ENCODE measurements at places on chromosomes 2 and 18.

GRCh38 chr2:169734169-169734847 is 676 bp downstream of the KLHL23 start:
- no peak for DNase-seq

DNA sequence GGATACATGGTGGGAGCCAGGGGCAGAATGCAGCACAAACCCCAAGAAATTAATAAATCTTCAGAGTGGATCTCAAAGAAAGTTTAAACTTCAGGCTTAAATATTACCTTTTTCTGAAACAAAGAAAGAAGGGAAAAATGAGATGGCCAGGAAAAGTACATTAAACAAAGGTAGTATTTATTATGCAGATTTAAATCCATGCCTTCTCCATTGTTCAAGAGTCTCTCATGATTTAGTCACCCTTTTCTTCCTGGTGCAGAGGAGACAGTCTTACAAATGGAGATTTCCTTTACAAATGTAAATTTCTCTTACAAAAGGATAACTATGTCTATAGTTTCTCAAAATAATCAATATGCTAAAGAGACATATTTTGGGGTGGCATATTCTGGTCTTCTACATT is 33.4 kb upstream of the PPM1B start:
- DNase-seq: no peak

DNA sequence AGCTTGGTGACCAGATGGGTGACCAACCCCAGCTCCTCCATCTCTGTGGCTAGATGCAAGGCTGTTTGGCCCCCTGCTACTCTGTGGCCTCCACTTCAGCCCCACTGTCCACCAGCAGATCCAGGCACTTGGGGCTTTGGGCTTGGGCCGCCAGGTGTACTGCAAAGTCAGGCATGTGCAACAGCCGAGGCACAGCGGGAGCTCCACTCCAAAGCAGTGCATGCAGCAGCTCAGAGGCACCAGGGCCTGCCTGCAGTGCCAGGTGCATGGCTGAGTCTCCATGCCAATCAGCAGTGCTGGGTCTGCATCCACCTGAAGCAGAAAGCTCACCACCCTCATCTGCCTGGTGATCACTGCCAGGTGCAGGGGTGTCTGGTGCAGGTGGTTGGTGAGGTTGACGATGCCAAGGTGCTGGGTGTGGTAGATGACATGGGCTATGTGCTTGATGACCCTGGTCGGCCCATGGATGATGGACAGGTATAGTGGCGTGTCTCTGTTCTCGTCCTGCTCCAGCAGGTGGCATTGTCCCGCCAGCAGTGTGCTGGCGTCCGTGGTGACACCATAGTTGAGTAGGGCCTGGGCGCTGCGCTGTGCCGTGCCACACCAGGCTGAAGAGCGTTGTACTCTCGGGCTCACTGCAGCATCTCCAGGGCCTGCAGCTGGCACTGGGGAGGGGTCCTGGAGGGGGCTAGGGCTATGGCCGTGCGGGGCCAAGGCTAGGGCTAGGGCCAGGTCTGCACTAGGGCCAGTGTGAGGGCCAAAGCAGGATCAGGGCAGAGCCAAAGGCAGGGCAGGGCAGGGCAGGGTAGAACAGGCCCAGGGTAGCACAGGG is 1.0 kb upstream of the ANKRD62 start:
- no peak for DNase-seq

GRCh38 chr2:167103028-167103756 is 214.9 kb downstream of the XIRP2 start:
- no peak for DNase-seq

DNA sequence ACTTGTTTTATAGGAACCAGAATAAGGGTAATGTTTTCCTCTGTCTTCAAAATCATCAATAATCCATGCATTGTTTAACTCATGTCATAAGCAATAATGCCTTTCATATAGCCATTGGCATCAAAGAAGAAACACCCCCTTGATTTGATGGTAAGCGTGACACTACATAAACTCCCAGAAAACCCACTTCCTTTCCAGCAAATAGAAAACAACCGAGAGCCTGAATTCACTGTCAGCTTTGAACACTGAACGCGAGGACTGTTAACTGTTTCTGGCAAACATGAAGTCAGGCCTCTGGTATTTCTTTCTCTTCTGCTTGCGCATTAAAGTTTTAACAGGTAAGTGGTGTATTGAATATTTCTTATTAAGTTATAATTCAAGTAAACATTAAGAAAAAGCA is at the start of gene ICOS:
Gene ICOS (plus strand): TSS at position 229 of the 400 bp plus-strand sequence. CDS start 52 bp downstream, at position 281.
- DNase-seq: no peak

DNA sequence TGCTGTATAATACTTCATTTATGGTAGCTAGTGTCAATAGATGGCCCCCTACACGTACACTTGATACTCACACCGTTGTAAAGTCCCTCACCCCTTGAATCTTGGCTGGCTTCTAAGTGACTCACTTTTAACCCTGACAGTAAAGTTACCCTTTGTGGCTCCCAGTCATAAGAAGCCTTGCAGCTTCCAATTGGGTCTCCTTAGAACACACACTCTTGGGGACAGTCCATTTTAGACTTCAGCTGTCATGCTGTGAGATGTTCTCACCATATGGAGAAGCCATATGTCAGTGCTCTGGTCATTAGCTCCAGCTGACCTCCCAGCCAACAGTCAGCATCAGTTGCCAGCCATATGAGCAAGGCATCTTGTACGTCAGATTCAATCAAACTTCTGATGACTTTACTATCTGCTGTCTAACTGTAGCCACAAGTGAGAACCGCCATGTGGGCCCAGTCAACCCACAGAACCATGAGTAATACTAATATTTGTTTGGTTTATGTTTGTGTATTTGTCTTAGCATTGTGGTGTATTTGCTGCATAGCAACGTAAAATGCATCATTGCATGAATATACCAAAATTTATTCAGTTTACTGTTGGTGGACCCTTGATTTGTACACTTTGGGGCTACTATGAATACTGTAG is 68.3 kb downstream of the PTPN4 start:
- no peak for DNase-seq

GRCh38 chr2:239021651-239022436 is 174.0 kb downstream of the TWIST2 start:
- no peak for DNase-seq

- DNase-seq: no peak
These were observed 37.6 kb upstream of the PMAIP1 start for GRCh38 chr18:59861963-59862819.

DNA sequence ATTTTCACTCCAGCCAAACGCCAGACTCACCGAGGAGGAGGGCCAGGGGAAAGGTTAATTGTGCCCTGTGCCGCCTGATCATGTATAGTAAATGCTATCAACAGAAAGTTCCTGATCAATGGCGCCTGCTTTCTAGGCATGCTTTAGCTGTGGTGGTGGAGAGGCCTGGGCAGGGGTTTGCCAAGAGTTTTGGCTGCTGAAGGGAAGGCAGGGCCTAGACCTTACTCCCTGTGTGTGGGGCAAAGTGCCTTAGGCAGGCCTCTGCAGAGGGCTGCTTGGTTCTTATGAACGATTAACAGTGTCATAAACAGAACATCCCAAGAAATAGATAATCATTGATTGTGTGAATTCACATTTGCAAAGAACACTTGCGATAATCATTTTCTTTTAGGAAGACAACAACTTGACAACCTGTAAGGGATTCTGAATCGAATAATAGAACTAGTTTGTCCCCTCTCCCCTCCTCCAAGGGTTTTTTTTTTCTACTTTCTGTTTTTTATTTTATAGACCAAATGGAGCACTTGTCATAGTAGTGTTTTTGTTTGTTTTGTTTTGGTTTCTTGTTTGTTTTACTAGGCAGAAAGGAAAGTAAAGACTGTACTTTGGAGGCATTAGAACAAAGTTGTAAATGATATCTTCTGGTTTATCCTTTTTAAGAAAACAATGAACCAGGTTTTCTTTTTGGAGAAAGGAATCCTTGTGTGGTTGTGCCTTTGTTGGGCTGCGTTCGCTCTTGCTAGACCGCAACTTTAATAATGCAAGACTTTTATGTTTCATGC is 6.5 kb downstream of the TSHZ1 start:
- DNase-seq: no peak

DNA sequence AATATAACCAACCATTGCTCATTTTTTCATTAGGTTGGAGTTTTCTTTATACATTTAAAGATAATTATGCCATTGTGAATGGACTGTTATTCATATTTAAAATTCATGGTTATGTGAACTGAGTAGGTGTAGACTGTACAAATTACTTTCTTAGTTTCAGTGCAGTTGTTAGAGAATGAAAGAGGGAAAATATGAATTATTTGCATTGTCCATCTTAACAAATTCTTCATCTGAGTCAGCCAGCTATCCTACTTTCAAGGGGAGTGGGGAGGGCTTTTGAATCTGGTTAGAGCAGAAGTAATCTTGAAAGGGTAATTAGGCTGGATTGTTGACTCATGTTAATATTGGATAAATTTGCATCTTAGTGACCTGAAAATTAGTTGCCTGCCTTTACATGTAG is 212.0 kb downstream of the MCFD2 start:
- no peak for DNase-seq

DNA sequence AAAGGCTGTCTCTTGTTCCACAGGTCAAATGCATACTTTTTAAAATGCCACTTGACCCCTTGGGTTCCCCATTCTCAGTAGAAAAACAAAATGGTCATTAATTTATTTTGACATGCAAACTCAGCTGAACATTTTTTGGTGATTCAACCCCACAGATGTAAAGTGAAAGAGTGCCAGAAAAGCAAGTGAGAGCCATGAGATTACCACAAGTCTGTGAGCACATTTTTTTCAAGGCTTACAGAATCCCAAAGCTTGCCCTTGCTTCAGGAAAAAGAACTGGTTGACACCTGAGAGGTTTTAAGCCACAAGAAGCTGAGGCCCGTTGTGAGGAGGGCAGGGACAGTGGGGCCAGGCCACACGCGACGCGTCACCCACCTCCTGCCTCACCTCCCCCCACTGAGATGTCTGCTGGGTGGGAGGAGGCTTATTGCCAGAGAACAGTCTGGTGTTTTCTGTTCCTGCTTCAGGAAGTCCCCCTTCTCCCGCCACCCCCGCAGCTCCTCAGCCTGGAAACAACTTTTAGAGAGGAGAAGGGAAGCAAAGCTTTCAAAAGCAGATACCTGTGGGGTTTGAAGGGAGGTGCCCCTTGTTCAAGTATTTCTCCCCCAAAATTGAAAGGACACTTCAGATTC is 70.4 kb upstream of the CYP1B1 start:
- no peak for DNase-seq

DNA sequence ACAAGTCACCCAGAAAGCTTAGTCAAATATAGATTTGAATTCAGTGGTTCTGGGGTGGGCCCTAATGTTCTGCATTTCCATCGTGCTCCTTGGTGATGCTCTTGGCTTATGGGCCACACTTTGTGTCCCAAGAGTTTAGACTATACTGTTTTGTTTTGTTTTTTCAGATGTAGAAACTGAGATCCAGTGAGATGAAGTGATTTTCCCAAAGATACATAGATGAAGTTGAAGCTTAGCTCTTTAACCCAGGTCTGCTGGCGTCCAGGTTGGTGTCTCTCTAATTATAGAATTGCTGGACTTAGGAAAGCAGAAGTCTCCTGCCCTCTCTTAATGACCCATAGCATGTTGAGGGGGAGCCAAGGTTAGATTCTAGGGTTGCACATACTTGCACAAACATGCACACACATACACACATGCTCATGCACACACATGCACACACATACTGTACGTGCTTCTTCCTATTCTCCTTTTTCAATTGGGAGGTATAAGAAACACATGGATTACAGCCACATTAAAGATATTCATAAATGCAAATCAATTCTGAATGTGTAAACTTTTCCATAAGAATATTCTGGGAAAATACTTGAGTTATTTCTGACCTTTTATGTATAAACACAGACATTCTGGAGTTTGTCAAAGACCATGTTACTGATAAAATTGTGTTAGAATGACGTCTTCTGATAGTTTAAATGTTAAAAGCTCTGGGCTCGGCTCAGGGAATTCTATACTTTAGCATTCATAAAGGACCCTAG is 41.3 kb upstream of the IL1R1 start:
- DNase-seq: no peak

All from NCI-H1417 treated with DMSO at 0.1 percent for 48 hours (cell line).